ENCODE measurements at places on chromosomes 3 and 15.

DNA sequence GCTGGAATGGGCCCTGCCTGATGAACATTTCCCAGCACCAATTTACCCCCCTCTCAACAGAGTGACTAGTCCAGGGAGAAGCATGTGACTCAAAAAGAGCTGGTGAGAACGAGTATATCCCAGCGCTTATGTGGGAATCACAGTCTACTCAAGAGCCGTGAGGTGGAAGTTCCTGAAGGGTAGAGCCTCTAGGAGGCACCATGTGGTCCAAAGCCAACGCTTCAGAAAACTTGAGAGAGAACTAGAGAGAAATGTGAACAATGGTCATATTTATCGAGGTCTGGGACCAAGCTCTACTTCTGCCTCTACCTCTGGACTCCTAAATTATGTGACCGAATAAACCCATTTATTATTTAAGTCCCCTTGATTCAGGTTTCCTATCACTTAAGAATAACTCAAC lies 111.0 kb upstream of the RAP2B start:
- no peak for DNase-seq

DNA sequence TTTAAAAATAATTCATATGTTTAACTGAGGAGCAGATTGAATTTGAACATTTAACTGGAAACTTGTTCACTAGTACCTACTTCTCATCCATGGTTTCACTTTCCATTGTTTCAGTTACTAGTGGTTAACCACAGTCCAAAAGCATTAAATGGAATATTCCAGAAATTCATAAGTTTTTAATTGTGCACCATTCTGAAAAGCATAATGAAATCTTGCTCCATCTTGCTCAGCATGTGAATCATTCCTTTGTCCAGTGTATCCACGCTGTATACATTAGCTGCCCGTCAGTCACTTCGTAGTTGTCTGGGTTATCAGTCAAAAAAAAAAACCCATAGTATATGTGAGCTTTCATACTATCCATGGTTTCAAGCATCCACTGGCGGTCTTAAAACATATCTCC lies 217.6 kb downstream of the TPRG1 start:
- DNase-seq, result no peak

DNA sequence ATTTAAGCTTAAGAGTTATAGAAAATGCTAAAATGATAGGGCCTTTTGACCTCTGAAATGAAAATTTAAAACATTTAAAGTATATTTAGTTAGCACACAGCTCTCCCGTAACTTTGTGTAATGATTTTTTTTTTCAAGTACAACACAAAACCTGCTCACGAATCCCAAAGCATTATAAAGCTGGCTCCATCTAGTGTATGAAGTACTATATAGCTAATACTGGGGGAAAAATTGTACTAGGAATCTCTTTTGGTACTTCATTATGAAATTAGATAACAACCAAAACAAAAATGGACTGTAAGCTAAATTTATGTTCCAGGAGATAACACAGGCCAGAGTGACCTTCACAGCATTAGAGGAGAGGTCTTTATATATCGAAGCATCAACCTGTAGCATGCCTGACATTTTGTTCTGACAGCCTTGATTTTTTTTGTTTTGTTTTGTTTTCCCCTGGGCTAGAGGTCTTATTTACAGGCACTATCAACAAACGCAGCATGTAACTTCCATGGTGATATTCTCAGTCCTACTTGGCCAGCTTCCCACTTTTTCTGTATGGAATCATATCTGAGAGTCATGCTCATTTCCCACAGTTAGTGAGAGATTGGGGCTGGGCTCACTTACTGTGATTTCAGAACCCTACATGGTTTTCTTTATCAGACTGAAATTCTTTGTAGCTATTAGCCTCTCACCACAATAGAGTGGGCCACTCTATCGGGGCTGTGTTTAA lies 116.3 kb downstream of the MITF start:
- no peak for DNase-seq

DNA sequence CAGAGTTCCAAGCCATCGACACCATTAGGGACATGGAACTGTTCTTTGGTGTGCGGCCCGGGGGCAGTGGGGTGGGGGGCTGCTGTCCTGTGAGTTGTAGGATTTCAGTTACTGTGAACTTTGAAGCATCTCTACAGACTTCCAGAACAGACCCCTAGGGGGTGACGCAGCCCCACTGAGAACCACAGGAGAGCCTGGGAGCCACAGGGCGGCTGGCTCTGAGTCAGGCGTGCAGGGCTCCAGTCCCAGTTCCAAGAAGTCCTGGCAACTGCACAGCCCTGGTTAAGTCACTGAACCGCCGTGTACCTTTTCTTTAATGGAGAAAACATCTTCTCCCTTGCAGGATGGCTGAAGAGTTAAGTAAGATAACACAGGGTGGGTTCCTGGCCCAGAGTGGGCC lies 23.5 kb upstream of the LRTM1 start:
- DNase-seq, result no peak

DNA sequence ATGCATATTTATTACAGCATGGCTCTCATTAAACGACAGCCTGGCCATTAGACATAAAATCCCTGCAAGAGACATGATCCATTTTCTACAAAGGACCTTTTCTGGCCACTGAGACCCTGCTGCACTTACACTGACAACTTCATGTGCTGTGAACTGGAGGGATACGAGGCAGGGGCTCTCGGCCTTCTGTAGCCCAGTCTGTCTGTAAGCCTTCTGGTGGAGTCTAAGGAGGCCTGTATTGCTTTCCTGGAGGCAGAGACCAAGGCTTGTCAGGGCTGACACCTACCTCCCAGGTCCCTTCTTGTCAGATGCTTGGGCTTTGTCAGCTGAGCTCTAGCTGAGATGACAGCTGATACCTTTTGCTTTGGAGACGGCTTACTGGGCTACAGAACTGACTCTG lies 776.9 kb upstream of the ARPP21 start:
- DNase-seq, result no peak

DNA sequence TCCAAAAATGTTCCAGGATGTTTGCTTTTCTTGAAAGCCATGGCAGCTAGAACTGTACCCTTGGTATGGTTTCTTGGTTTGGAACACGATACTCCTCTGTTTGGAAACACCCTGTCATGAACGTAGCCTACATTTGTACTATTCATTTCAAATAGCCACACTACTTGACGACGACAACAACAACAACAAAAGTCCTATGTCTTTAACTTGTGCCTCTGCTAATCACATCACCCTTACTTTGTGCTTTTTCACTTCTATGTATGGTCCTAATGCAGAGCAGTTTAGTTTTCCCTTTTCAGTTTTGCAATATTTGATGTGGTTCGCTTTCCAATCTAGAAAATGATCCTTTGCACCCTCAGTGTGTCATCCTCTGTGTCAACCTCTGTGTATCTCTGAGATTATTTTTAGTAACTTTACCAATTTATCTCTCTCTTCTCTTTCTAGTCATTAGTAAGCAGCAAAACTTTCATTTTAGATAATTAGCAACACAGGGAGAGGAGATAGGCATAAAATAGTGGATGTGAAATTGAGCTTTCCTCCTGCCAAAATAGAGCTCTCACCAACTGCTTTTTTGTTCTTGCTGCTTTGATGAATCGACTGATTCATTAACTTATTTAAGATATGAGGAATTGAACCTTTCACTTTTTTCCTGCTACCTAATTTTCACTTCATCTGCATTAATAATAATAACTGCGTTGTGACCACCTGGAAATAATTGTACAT lies 44.1 kb upstream of the TP63 start:
- DNase-seq, result no peak

DNA sequence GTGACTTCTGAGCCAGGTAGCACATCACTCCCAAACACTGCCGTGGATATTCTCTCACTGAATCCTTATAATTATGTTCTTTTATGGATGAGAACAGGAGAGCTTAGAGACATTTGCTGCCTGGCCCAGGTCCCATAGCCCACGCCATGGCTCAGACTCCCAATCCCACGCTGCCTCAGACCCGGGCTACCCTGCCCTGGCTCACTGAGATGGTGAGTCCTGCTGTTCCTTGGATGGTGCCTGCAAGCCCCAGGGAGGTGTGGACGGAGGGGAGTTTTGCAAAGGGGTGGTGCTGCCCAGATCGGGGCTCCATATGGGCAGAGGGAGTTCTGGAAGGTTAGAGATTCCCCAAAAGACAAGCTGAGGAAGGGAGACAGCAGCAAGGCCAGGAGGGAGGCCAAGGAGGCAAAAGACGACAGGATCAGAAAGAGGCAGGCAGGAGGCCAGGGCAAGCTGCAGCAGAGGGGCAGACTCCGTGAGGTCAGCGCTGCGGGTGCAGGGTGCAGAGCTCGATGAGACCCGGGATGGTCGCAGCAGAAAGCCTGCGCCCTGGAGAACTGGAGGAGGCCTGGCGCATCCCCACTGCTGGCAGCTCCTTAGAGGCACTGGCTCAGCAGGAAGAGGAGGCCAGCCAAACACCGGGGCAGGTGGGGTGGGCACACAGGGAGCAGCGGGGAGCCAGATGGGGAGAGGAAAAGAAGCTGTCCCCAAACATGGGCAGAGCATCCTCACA lies 95.7 kb upstream of the ALDH1A3 start:
- no peak for DNase-seq

Measured in stimulated activated CD4-positive, alpha-beta T cell treated with anti-CD3 and anti-CD28 coated beads, Interleukin-15, amount 100 ng/mL, for 1 hour (primary cell).